ENCODE measurements at places on chromosomes 11 and 22. TPM values are rescaled to one million over a fixed set of nuclear protein-coding genes. Genes with fewer than 3 reads are reported as not detected.
A peak's percentile ranks its signal among the peaks of the same experiment; 100 is the strongest.

- no peak overlapping the region for H3K27ac ChIP-seq
- H3K27me3 ChIP-seq = no peaks in the 10 kb centered on the region
- no peaks in the 10 kb centered on the region for H3K36me3 ChIP-seq
- H3K4me3 ChIP-seq = no peak overlapping the region
- no peaks in the 10 kb centered on the region for H3K4me1 ChIP-seq
Observed at GRCh38 chr22:42379966-42380537, 52.2 kb downstream of the NFAM1 start.

GRCh38 chr11:59289356-59290181 lies 69.1 kb upstream of the OR5AN1 start:
- no peak overlapping the region for H3K4me3 ChIP-seq
- DNase-seq = no peak
- H3K4me1 ChIP-seq = no peaks in the 10 kb centered on the region
- no peak overlapping the region for H3K27ac ChIP-seq
- H3K27me3 ChIP-seq = no peaks in the 10 kb centered on the region

DNA sequence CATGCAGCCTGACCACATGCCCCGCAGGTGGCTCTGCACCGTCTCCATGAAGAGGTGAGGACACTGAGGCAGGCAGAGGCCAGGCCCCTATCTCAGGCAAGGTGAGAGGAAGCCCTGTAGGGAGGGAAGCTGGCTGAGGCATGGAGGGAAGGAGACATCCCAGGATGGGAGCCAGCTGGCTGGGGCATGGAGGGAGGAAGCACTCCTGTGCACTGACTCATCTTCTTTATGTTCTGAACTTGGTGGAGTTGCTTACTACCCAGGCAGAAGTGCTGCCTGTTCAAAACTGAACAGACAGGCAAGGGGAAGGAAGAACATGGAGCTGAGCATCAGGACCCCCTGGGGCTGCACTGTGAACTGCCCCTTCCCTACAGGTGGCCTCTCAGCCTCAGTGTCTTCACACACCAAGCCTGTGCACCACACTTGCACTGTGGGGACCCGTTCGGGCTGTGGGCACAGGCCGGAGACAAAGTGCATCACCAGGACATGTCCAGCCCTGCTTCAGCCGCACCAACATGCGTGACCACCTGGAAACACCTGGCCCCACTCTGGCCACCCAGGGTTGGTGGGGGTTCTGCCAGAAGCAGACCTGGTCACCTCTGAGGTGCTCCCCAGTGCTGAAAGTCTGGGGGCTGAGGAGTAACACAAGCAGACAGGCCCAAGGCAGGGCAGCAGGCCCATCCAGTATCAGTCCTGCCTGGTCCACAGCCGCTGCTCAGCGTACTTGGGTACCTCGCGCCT lies 55.5 kb downstream of the DGCR2 start:
- H3K36me3 ChIP-seq = peaks cover 83% of the 10 kb centered on the region
- peak; percentile 61 for DNase-seq
- H3K27me3 ChIP-seq = no peaks in the 10 kb centered on the region

DNA sequence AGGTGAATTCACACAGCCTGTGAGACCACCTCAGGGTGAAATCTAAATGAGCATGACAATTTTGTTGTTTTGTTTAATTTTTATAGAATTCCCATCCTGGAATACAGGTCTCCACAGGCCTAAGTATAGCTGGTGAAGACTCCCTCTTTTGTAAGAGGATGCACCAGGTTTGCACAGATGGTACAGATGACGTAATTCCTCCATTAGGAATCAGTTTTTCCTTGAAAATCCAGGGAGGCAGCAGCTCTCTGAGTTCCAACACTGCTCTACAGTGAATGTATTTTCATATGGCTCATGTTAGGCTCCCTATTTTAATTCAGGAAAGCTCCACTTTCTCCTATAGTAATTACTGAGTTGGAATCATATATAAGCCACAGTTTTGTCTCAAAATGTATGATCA lies 47.2 kb downstream of the USP28 start:
- H3K36me3 ChIP-seq = no peaks in the 10 kb centered on the region
- no peak overlapping the region for H3K4me3 ChIP-seq
- DNase-seq = no peak
- no peak overlapping the region for H3K27ac ChIP-seq
- no peaks in the 10 kb centered on the region for H3K4me1 ChIP-seq
- no peaks in the 10 kb centered on the region for H3K27me3 ChIP-seq

Gene GCAT
- 14.1 TPM for total RNA-seq

- H3K36me3 ChIP-seq = no peaks in the 10 kb centered on the region
- peaks cover 4% of the 10 kb centered on the region for H3K4me1 ChIP-seq
- H3K4me3 ChIP-seq = no peak overlapping the region
- no peaks in the 10 kb centered on the region for H3K27me3 ChIP-seq
- DNase-seq = no peak
- peak overlapping the region; percentile 11 for H3K27ac ChIP-seq
Observed at GRCh38 chr11:12149672-12150225, 39.4 kb downstream of the MICAL2 start.

Gene MS4A4A
- total RNA-seq = 35.4 TPM

Gene EMID1
- total RNA-seq = 2.1 TPM

DNA sequence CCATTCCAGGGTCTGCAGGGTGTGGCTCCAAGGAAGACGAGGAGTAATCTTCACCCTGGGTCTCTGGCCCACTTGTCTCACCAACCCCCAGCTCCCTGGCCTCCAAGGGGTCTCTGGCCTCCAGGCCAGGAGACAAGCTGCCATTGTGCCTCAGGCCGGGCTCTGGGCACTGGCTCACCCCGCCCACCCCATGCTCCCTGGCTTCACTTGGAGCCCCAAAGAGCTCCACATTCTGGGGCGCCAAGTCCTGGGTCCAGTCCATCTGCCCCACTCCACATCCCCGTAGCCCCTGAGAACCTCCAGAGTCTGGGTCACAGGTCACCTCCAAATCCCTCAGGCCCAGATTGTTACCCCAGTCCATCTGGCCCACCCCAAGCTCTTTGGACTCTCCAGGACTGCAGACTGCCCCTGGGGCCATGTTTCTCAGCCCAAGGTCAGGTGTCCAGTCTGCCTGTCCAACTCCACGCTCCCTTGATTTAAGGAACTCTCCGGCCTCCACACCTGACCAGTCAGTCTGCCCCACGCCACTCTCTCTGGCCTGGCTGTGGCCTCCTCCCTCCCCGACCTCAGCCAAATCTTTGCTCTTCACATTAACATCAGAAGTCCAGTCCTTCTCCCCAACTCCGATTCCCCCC lies 16.2 kb downstream of the TNKS1BP1 start:
- no peak overlapping the region for H3K4me3 ChIP-seq
- peaks cover 53% of the 10 kb centered on the region for H3K4me1 ChIP-seq
- no peak for DNase-seq
- peaks cover 10% of the 10 kb centered on the region for H3K36me3 ChIP-seq
- no peak overlapping the region for H3K27ac ChIP-seq

DNA sequence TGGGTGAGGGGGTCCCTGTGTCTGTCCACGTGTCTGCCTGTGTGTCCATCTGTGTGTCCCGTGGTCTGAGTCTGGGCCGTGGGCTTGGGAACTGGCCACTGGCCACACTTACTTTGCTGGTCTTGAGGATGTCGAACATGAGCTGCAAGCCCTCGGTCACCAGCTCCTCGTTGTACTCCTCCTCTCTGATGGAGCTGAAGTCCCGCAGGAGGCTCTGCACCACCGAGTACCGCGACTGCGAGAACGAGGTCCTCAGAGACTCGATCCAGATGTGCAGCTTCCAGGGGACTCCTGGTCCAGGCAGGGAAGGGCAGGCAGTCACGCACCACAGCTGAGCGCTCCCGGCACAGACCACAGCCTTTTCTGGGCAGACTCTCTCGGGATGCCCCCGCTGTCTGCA lies 55.4 kb downstream of the NAT10 start:
- H3K27me3 ChIP-seq = no peaks in the 10 kb centered on the region
- no peak for DNase-seq
- H3K4me3 ChIP-seq = no peak overlapping the region
- H3K36me3 ChIP-seq = no peaks in the 10 kb centered on the region
- peaks cover 12% of the 10 kb centered on the region for H3K4me1 ChIP-seq

- H3K27ac ChIP-seq = peak overlapping the region; percentile 80
- H3K4me1 ChIP-seq = peaks cover 3% of the 10 kb centered on the region
- no peaks in the 10 kb centered on the region for H3K27me3 ChIP-seq
- DNase-seq = peak; percentile 93
- H3K36me3 ChIP-seq = no peaks in the 10 kb centered on the region
- H3K4me3 ChIP-seq = no peak overlapping the region
Observed at GRCh38 chr11:74672956-74673692, 58.1 kb downstream of the CHRDL2 start.

DNA sequence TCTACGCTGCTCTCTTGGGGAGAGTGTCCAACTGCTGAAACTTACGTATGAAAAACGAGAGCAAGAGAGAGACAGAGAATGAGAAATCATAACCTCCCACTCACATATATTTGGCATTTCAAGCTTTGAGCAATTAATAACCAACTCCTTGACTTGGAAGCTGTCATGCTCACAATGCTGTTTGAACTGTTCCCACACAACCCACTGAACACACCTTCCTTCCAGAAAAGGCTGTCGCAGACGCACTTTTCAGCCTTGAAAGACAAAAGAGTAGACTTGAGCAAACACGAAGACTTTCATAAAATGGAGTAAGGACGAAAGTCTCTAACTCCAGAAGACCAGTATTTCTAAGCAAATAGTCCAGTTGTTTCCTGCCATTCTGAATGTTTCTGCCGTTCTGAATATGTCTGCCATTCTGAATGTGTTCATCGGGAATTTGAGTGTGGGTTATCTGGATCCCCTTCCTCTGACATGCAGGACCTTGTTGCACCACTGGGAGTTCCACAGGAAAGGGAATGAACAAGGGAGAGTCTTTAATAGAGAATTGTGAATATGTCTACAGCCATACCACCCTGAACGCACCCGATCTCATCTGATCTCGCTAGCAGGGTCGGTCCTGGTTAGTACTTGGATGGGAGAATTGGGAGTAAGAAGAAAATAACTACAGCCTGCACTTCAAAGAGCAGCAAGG lies 86.2 kb upstream of the BARX2 start:
- H3K27me3 ChIP-seq = no peaks in the 10 kb centered on the region
- no peak for DNase-seq
- H3K4me3 ChIP-seq = no peak overlapping the region
- H3K36me3 ChIP-seq = no peaks in the 10 kb centered on the region
- no peaks in the 10 kb centered on the region for H3K4me1 ChIP-seq

Gene KCNJ1
- total RNA-seq = not detected

Gene PRCP
- total RNA-seq = 40.2 TPM

DNA sequence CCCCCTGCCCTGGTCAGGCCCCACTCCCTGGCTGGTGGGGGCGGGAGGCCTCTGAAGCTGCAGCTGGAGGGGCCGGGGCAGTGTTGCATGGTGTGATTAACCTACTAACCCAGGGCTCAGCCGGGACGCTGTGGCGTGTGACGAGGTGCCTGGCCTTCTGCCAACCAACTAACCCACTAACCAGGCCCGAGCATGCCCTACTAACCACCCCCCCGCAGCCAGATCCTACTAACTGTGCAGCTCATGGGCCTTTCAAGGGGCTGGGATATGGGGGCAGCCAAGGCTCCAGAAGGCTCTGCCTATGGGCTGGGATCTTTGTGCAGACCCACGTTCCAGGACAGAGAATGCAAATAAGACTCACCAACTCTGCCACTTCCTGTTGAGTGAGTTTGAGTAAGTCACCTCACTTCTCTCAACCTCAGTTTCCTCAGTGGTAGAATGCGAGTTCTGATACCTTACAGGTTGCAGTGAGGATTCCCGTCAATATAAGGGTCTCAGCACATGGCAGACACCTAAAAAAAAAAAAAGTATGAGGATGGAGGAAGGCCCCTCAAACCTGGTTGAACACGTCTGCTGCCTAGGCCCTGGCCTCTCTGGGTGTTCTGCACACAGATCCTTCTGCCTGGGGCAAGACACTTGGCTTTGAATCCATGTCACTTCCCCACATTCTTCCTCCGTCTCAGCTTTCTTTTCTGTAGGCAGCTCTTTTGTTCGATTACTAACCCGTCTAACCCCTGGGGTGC lies 14.1 kb downstream of the MIAT start:
- H3K27ac ChIP-seq = peak overlapping the region; percentile 94
- no peaks in the 10 kb centered on the region for H3K36me3 ChIP-seq
- H3K4me1 ChIP-seq = no peaks in the 10 kb centered on the region
- H3K4me3 ChIP-seq = no peak overlapping the region

Gene LRP4
- 2.1 TPM for total RNA-seq

DNA sequence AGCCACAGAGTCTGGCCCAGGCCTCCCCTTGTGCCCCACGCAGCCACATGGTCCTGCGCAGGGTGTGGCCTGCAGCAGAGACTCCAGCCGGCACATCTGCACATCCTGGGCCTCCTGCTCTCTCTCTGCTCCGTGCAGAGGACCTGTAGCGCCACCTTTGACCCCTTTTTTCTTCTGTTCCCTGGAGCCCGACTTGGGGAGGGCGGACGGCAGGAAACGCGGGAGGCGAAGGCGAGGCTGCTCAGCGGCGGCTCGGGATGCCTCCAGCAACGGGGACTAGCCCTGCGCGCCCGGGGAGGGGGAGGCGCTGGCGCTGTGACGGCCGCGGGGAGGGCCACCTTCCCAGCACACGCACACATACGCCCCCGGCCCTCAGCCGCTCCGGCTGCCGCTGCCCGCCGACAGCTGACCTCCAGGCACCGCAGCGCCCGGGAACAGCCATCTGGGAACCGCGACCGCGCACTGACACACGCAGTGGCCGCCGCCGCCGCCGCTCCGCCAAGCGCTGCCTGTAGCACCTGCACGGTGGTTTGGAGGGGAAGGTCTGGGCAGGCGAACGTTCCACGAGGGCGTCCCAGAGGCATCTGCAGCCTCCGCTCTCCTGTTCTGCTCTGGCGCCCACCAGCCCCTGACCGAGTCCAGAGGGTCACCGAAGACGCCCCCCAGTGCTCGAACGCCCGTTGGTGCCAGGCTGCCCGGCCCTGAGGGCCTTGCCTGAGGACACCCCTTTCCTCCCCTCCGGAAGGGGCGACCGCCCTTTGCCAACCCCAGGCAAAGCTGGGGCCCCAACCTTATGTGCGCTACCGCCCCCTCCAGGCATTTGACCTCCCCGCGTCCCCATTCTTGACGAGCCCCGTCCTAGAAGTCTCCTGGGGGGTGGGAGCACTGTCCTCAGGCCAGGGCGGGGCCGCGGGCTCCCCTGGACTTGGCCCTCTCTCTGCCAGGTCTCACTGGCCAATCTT lies 16.9 kb upstream of the C22orf42 start:
- no peak for DNase-seq
- peaks cover 39% of the 10 kb centered on the region for H3K27me3 ChIP-seq
- H3K4me3 ChIP-seq = no peak overlapping the region
- H3K27ac ChIP-seq = no peak overlapping the region

DNA sequence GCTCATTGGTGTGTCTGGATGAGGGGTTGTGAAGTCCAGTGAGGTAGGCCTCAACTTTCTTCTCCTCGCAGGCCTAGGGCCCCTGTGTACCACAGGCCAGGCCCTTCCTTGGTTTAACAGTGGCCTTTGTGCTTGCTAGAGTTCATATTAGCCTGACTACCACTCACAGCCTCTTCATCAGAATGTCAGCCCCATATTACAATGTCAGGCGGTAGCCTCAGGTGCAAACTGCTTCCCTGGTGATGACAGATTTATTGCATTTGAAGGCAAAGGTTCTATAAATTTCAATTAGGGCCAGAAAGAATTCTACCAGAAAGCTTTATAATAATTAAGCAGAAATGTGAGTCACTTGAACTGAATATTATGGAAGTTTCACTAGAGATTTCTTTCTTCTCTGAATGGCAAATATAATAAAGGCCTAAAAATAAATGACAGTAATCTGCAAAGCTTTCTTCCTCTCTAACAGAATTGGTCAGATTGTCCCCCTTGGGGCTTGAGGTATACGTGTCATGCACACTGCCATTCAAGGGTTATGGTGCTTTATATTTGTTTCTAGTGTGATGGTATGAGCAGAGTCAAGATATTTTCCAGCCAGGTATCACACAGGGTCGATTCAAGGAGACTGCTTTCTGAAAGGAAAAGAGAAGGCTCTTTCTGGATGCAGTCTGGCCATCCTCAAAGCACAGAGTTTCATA lies 210.3 kb downstream of the CWF19L2 start:
- DNase-seq = no peak
- no peaks in the 10 kb centered on the region for H3K36me3 ChIP-seq
- no peaks in the 10 kb centered on the region for H3K4me1 ChIP-seq
- no peak overlapping the region for H3K27ac ChIP-seq
- H3K4me3 ChIP-seq = no peak overlapping the region

Data from sigmoid colon (tissue), 7 donors.